ENCODE measurements at places on chromosomes 3 and 15. TPM values are rescaled to one million over a fixed set of nuclear protein-coding genes. Genes with fewer than 3 reads are reported as not detected.

TFG gene
- total RNA-seq: 72.7 TPM

PAQR5 gene
- 2.3 TPM for total RNA-seq

KLHL40 gene
- total RNA-seq: not detected

DNAJA4 gene
- total RNA-seq: 9.9 TPM

CMTM8 gene
- 1.2 TPM for total RNA-seq

LSAMP gene
- total RNA-seq: 4.0 TPM

ST3GAL6 gene
- total RNA-seq: 4.4 TPM

DNA sequence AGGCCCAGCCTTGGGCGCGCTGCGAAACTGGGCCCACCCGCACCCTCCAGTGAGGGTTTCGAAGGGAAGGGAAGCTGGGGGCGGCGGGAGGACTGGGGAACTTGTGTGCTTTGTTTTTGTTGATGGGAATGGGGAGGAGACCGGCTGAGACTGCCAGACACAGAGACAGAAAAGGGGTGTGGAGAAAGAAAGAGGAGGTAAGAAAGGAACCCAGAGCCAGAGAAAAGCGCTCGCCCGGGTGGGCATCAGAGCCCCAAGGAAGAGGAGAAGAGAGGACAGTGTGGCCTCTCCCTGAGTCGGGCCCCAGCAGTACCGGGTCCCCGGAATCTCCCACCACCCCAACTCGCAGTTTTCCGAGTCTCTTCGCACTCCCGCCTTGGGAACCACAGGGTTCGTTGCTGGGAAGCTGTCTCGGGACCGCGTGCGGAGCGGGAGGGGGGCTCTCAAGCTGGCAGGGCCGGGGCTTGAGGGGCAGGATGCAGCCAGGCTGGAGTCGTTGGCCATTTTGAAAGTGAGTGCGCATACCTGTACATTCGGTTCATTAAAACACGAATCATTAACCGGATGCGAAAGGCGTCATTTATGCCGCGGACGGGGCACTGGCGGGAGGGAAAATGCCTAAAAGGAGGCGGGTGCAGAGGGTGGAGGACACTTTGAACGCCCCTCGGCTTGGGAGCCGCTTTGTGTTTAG is 3.1 kb downstream of the SKOR1 start:
- H3K4me1 ChIP-seq: peaks cover 44% of the 10 kb centered on the region
- no peaks in the 10 kb centered on the region for H3K36me3 ChIP-seq

DNA sequence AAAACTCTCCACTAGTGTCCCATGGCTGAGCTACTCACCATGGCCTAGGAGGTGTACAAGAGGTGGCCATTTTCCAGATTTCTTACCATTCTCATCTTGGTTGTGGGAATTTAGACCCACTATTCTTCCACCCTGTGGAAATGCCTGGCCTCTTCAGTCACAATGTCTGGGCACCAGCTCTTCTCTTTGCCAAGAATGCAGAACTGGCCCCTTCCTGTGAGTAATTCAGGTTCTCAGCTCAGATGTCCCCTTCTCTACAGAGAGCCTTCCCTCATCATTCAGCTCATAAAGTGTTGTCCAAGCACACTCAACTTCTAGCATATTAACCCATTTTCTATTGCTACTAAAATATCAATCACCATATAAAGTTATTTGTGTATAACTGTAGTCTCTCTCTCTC is 575.5 kb upstream of the KCNMB2 start:
- no peak overlapping the region for H3K27ac ChIP-seq
- no peak for ATAC-seq
- no peak overlapping the region for H3K4me3 ChIP-seq
- H3K27me3 ChIP-seq: no peaks in the 10 kb centered on the region
- H3K4me1 ChIP-seq: no peaks in the 10 kb centered on the region
- H3K36me3 ChIP-seq: no peaks in the 10 kb centered on the region

- no peaks in the 10 kb centered on the region for H3K36me3 ChIP-seq
- H3K4me3 ChIP-seq: peak overlapping the region; percentile 87
- peak overlapping the region; percentile 89 for H3K27ac ChIP-seq
- peak; percentile 42 for ATAC-seq
- H3K27me3 ChIP-seq: no peaks in the 10 kb centered on the region
- no peaks in the 10 kb centered on the region for H3K4me1 ChIP-seq
These were observed 765 bp upstream of the UBE2E2 start for GRCh38 chr3:23202203-23202920.

DNA sequence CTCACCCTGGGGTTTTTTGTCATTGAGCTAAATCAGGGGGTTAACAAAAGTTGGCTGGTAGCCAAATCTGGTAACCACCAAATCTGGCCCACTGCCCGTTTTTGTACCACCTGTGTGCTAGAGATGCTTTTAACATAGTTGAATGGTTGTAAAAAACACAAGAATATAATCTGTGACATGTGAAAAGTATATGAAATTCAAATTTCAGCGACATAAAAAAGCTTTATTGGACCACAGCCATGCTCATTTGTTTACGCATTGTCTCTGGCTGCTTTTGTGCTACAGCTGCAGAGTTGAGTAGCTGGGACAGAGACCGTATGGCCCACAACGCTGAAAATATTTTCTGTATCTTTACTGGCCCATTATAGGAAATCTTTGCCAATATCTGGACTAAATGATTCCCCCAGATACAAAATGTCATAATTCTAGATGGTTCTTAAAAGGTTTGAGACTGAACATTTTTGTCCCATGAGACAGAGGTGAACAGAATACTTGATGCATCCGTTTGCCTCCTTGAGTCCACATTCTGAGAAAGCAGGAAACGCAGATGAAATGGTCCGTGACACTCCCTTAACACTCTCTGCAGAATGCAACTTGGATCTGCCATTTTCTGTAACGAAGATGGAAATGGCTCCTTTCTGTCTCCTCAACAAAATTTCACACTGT is 120.9 kb upstream of the PDZRN3 start:
- no peak for ATAC-seq
- no peak overlapping the region for H3K4me3 ChIP-seq
- no peaks in the 10 kb centered on the region for H3K36me3 ChIP-seq
- no peaks in the 10 kb centered on the region for H3K27me3 ChIP-seq

- H3K4me3 ChIP-seq: no peak overlapping the region
- no peaks in the 10 kb centered on the region for H3K4me1 ChIP-seq
- H3K27me3 ChIP-seq: no peaks in the 10 kb centered on the region
- ATAC-seq: no peak
- H3K27ac ChIP-seq: no peak overlapping the region
These were observed 43.7 kb upstream of the MFGE8 start for GRCh38 chr15:88956906-88957305.

DNA sequence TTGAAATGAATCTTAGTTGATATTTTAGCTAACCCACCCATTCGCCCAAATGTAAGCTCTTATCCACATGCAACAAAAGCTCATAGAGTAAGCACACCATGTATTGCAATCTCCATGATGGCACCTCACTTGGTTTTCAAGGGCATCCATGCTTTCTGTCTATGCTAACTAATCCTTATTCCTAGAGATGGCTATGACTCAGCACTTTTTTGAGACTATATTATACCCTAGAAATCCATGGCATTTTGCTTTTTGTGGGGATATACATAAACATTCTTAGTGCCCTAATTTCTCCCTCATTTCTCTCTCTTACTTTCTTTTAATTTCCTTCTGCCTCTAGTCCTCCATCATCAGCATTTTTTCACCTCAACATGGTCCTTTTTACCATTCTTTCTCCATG is 168.5 kb upstream of the STT3B start:
- H3K4me1 ChIP-seq: no peaks in the 10 kb centered on the region
- no peak for ATAC-seq
- H3K4me3 ChIP-seq: no peak overlapping the region
- H3K27ac ChIP-seq: no peak overlapping the region
- H3K27me3 ChIP-seq: no peaks in the 10 kb centered on the region

DNA sequence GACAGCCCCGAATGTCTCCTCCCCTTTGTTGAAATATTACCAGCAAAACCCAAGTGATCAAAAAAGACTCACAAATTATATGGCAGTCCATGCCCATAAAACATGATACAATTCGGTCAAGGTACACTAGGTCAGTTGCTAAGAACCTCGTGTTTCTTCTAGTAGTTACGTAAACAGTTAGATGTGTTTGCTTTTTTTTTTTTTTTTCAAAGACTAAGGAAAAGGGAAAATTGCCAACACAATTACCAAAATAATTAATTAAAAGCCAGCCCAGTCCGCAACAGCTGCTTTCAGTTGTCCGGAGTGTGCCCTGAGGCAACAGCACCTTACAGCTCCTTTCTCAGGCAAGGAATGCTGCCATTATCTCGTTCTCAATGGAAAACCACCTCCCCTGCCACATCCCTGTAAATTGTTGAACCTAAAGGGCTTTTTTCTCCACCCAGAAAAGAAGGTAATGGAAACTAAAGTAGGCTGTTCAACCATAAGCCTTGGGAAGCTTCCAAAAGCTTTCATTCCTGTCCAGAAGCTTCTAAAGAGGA is 129.2 kb upstream of the TSC22D2 start:
- no peaks in the 10 kb centered on the region for H3K36me3 ChIP-seq
- no peaks in the 10 kb centered on the region for H3K4me1 ChIP-seq
- no peak overlapping the region for H3K4me3 ChIP-seq

DNA sequence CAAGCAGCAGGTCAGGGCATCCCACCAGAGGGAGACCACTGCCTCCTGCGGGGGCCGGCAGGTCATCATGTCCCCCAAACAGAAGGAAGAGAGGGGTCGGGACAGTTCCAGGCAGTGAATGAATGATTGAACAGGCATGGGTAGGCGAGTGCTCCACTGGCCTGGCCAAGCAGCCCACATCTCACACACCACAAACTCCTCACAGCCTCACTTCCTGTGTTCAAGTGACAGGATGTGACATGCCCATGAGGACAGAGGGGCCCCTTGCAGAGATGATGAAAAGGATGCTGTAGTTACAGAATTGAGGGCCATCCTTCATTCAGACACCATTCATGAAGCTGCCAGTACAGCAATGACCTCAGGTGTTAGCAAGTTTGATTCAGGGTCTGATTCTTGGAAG is 3.7 kb downstream of the IQSEC1 start:
- no peak overlapping the region for H3K4me3 ChIP-seq
- H3K36me3 ChIP-seq: no peaks in the 10 kb centered on the region
- H3K27me3 ChIP-seq: peaks cover 30% of the 10 kb centered on the region
- H3K4me1 ChIP-seq: peaks cover 22% of the 10 kb centered on the region
- ATAC-seq: no peak

- no peak overlapping the region for H3K27ac ChIP-seq
- H3K36me3 ChIP-seq: peaks cover 3% of the 10 kb centered on the region
- no peaks in the 10 kb centered on the region for H3K27me3 ChIP-seq
- ATAC-seq: no peak
- no peaks in the 10 kb centered on the region for H3K4me1 ChIP-seq
These were observed 27.7 kb downstream of the MTMR10 start for GRCh38 chr15:30963681-30964080.

GRCh38 chr15:46956456-46956855 is 760.8 kb upstream of the SEMA6D start:
- no peak overlapping the region for H3K4me3 ChIP-seq
- H3K27me3 ChIP-seq: no peaks in the 10 kb centered on the region
- H3K36me3 ChIP-seq: no peaks in the 10 kb centered on the region
- no peak for ATAC-seq

Measured in gastroesophageal sphincter (tissue), 4 donors.